Activated CD4-positive, alpha-beta T cell treated with anti-CD3 and anti-CD28 coated beads for 1 hour (primary cell): ENCODE measurements at places on chromosomes 16 and 17.

DNA sequence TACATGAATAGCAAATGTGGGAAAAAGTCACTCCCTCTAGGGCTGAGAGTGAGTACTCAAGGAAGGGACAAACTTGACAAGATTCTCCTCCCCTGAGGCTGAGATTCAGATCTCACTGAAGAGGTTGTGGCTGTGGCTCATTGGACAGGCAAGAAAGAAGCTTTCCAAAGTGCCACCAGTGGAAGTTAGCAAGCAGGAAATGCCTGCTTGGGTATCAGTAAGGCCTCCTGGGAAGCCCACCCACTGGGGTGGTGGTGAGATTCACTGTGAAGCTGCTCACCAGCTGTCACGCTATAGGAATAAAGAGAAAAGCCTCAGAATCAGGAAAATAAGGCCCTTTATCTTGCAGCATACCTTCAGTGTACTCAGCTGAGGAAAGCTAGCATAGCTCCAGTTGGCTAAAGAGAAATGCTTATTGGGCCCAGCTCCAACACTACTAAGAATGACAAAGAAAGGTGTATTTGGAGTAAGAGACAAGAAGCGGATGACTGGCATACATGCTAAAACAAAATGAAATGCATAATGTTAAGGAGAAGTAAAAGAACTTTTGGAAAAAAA, 274.4 kb upstream of the TOM1L1 start:
- DNase-seq: no peak

- no peak for DNase-seq
These were observed 129.0 kb downstream of the CCDC144A start for GRCh38 chr17:16818821-16819683.

DNA sequence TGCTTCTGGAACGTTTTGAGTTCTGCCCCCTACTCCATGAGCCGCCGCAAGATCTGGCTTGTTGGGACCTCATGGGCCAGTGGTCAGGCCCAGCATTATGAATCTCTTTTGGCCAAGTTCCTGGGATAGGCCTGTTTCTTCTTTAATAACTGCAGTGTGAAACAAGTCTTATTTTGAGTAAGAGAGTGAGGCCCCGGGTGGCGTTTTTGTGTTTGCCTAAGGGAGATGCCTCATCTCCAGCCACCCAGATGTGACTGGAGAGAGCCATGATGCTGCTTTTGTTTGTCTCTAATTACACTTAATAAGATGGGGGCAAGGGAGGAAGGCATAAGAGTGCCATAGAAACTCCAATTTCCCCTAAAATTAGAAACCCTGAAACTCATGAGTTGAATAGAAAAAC, 39.8 kb downstream of the KSR1 start:
- DNase-seq: no peak

DNA sequence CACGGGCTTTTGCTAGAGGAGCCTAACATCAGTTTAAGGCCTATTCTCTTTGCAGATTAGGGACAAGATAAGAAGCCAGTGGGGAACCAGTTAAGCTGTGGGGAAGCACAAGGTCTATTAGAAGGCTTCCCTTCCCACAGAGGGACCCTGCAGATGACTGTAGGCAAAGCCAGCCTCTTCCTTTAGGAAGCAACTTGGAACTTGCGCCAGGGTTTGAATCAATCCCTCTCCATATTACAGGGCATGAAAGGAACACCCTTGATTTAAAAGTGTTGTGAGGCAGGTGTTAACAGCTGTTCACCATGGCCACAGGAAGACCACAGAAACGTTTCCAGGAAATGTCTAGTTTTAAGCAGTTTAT, 77.3 kb downstream of the RPTOR start:
- DNase-seq: no peak

- no peak for DNase-seq
These were observed 286.1 kb upstream of the KCNJ16 start for GRCh38 chr17:69788957-69789356.

GRCh38 chr17:357644-358043, 5.0 kb upstream of the RPH3AL start:
- no peak for DNase-seq

DNA sequence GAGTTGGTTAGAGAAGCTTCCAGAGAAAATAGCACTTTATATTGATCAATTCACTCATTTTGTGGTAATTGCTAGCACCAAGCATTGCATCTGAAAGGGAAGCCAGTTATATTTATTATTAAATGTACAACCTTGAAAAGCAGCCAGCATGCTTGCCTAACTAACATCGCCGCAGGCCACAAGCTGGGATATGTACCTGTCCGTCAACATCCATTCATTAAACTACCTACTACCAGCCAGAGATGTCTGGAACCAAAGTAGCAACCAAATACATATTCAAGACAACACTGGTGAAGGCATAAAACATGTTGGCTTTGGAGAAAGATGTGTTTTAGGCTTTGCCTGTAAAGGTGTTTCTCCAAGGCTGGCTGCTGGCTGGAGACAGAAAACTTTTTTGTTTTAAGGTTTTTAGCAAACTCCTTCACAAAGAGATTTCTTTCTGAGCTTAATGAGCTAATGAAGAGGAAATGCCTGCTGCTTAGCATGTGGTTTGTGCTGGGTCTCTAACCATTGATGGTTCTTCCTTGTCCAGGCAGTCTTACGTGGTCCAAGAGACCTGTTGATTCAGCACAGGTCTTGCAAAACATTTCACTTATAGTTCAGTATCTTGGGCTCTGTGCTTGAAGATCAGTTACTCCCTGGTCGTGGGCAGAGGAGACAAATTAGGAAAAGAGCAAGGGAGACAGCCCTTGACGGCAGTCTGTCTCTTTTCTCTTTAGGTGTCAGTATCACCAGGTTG, 3.1 kb downstream of the ITPRIPL2 start:
- no peak for DNase-seq

GRCh38 chr16:22264786-22265185, 32.4 kb upstream of the POLR3E start:
- no peak for DNase-seq

GRCh38 chr17:49520386-49521087, 25.4 kb downstream of the NGFR start:
- no peak for DNase-seq

- DNase-seq: no peak
These were observed 296.5 kb upstream of the MAF start for GRCh38 chr16:79897104-79897452.

DNA sequence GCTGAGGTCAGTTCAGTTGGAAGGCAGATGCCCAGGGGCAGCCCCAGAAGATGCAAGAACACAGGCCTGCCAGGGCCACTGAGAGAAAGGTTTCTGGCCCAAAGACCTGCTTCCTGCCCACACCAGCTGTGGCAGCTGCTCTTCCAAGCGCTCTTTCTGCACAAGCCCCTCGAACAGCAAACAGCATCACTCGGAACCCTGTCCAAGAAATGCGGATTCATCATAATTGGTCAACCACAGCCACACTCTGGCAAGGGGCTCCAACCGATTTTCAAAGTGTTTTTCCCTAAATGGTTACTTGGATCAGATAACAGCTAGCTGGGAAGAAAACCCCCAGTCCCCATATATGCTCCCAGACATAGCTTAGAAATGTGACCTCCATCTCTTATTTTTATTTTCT, 71.1 kb upstream of the DNAH17 start:
- DNase-seq: no peak

GRCh38 chr16:22063888-22064467, 28.4 kb upstream of the VWA3A start:
- DNase-seq: no peak

- no peak for DNase-seq
These were observed 104.3 kb downstream of the PHKB start for GRCh38 chr16:47565454-47565853.

- DNase-seq: no peak
These were observed at the start of gene SLC9A5 for GRCh38 chr16:67248401-67249177. SLC9A5 (plus strand) TSS chr16:67248979; CDS start chr16:67249015, 36 bp downstream.

DNA sequence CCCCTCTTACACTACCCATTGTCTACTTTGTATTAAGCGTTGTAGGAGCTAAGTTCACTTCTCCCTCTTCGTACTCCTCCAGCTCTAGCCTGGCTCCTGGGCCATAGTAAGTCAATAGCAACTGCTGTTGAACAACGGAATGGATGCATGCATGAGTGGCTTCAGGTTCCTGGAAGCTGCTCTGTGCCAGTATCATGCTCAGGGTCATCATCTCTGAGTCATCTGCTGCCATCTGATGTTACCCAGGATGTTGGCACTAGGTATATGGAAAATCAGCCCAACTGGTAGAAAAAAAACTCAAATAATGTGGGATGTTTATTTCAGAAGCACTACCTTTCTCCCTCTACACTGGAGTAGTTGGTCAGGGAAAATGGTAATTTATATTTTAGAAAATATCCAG, 536.8 kb downstream of the NPIPA7 start:
- DNase-seq: no peak

DNA sequence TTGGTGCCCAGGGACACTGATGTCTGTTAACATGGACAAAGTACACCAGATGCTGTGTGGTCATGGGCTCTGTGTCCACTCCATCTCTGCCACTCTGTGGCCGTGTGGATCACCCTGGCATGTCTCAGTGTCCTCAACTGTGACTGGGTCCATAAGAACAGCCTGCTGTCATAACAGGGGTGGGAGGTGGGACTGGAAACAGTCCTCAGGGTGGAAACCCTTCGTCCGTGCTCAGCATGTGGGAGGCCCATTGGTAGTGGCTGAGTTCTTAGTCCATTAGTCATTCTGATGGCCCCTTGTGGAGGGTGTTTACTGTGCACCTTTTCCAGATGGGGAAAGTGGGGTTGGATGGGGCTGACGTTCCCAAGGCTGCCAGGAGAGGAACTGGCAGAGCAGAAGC, 12.8 kb downstream of the FLYWCH2 start:
- DNase-seq: no peak

- no peak for DNase-seq
These were observed 659 bp downstream of the KRT15 start for GRCh38 chr17:41518031-41518430.

- no peak for DNase-seq
These were observed 10.6 kb upstream of the SRCIN1 start for GRCh38 chr17:38616361-38616760.

DNA sequence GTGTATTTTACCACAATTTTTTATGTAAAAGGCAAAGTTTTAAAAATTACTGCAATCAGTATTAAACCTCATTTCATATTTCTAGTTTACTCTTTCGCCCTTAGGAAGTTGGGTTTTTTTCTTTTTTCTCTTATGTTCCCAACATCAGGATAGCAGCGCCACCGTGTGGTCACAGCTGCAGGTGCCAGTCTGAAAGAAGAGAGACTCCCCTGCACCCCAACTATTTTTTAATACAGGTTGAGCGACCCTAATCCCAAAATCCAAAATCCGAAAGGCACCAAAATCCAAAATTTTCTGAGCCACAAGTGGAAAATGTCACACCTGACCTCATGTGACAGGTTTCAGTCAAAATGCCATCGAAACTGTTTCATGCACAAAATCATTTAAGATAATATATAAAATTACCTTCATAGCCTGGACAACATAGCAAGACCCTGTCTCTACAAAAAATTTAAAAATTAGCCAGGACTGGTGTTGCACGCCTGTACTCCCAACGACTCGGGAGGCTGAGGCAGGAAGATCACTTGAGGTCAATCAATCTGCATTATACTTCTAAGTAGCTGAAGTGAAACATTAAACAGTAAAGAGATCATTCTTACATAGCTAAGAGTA, 21.8 kb upstream of the ASGR2 start:
- DNase-seq: peak; percentile 62

DNA sequence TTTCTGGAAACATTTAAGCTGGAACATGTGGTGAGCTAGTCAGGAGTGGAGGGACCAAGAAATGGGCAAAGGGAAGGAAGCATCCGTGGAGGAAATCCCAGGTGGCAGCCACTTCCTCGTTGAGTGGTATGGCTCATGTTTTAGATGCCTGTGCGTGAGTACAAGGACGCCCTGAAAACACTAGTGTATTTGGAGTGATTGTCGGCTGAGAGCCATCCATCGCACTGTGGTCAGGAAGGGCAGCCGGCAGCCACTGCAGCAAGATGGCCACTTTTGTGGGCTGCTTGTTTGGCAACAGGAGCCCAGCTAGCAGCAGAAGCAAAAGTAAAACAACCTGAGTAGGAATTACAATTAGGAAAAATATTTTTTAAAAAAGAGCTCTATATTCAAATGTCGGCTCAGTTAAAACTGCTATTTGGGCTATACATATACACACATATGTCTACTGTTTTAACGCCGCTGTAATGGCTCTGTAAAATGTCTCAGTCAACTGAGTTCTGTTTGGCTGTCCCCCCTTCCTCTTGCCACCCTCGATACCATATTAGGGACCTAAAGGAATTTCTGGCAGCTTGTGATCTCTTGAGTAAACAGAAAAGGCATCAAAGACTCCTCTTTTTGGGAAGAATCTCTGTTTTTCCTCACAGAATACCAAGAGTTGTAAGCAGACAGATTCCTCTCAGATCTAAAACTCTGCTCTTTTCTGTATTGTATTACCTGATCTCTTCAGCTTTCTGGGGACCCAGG, 39.2 kb downstream of the BRD7 start:
- no peak for DNase-seq

DNA sequence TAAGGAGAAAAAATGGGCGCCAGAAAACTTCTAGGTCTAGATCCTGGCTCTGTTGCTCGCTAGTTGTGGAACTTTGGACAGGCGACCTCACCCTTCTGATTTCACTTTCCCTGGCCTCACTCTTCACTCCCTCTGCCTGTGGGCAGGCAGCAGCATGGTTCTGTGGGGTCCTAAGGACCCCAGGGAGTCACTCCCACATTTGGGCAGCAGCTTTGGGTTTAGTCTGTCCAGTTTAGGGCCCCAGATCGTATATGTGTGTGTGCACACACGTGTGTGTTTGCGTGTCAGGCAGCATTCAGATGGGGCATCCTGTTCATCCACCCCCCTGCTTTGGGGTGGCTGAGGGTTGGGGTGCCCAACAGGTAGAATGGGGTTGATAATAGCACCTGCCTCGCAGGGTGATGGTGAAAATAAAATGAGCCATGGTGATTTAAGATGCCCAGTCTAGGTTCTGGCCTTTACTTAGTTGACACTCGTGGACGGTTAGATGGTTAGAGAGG, 102.2 kb downstream of the RAB11FIP4 start:
- DNase-seq: no peak

DNA sequence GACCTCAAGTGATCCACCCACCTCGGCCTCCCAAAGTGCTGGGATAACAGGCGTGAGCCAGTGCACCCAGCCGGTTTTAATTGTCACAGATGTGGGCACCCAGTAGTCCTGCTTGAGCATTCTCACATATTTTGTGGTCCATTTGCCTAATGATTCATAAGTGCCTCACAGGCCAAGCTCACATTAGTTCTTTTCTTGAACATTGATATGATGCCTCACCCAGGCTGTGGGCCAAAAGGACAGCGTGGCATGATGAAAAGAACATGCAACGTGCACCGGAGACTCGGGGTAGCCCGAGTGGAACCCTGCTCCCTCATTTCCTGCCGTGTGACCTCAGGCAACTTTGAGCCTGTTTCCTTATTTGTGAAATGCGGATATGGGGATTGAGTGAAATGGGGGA, 181.9 kb downstream of the SNX29 start:
- no peak for DNase-seq

GRCh38 chr17:32931686-32932085, 3.7 kb downstream of the TMEM98 start:
- DNase-seq: no peak
